ENCODE measurements at places on chromosomes 13 and 19. TPM values are rescaled to one million over a fixed set of nuclear protein-coding genes. Genes with fewer than 3 reads are reported as not detected.

NLRP4 gene
- total RNA-seq: not detected

BSG gene
- 91.2 TPM for total RNA-seq

CGB8 gene
- total RNA-seq: not detected

EHD2 gene
- 2.0 TPM for total RNA-seq

GAS6 gene
- 21.1 TPM for total RNA-seq

LGALS4 gene
- total RNA-seq: not detected

SIGLEC12 gene
- not detected for total RNA-seq

LILRB5 gene
- total RNA-seq: 0.25 TPM
